Activated naive CD4-positive, alpha-beta T cell (primary cell): ENCODE measurements at places on chromosomes 3 and 15.

DNA sequence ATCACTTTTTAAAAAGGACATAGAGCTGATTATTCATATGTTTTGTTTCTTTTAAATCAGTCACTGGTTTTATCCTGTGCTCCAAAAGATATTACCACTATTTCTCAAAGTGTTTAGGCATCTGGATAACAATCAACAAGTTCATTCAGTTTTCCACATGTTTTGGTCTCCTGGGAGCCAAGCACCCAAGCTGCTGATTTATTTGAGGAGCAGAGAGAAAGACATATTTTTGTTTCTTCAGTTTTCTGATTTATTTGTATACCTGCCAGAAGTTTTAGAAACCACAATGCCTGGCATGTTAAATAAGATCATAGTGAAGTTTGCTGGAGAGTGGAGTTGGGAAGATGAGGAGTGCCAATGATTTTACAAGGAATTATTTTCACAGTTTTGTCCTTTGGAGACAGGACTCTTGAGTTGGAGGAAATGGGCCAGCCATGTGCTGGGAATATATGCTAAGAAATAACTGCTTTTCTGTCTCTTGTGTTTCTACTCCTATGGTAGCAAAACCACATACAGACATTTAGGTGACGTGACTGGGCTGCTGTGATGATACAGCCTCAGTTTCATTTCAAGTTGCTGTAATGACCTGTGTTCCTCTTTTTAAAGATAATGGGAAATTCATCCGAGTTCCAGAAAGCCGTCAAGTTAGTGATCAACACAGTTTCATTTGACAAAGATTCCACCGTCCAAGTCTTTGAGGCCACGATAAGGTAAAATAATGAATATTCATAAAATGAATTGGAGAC lies 11.7 kb downstream of the EDEM1 start:
- DNase-seq: no peak

- DNase-seq: no peak
These were observed 18.6 kb downstream of the MAGEF1 start for GRCh38 chr3:184693011-184693975.

- no peak for DNase-seq
These were observed 123.8 kb downstream of the NEDD4 start for GRCh38 chr15:55869660-55870059.

DNA sequence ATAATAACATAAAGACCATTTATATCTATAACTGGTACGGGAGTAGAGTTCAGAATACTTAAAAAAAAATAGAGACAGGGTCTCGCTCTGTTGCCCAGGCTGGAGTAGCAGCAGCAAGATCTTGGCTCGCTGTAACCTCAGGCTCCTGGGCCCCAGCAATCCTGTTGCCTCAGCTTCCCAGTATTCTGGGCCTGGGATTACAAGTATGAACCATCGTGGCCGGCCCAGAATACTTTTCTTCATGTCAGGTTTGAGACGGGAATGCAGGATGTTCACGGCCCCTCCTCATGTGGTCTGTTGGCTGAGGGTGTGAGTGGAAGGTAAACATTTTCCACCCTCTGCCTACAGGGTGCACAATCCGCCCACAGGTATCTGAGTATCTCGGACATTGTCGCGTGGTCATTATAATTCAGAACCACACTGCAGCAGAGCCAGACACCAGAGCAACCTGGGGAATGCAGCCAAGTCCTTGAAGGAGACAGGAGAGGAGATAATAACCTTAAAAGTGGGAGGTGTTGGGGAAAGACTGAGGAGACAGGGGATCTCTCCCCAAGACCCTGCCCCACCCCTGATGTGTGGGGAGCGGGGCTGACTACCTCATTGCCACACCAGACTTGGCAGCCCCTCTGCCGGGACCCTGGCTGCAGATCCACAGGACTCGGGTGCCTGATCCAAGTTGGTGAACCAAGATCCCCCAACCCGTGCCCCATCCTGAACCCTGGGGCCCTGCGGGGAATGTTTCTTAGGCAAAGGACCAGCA lies 106.8 kb downstream of the ADCY5 start:
- DNase-seq: no peak

- DNase-seq: no peak
These were observed 118.1 kb downstream of the SLC25A26 start for GRCh38 chr3:66338927-66339326.

DNA sequence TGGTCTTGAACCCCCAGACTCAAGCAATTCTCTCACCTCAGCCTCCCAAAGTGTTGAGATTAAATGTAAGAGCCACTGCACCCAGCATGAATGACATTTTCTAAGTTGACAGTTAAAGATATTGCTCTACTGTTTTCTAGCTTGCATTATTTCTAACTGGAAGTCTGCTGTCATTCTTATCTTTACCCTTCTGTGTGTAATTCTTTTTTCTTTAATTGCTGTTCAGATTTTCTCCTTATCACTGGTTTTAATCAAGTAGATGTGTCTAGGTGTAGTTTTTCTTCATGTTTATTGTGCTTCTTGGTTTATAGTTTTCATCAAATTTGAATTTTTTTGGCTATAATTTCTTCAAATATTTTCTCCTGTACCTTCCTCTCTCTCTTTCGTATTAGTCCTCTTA lies 4.9 kb downstream of the PARP15 start:
- DNase-seq: no peak

DNA sequence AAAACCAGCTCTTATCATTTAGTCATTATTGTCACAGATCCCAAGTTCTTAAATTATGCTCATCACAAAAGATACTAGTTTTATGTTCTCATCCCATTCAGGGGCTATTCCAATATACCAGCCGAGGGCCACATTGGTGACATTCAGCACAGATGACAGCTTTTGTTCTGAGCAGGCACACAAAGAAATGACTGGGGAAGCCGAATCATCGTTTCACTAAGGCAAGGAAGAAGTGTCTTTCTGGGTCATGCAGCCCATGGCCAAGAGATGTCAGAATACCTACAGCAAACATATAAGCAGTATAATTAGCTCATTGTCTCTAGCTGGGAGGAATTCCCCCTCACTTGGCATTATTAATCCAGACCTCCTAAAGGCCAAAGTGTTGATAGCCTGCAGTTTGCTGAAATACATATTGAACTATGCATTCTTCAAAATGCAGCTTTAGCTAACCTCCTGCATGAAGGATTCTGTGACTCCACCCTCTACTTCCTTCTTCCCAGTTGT lies 100.2 kb downstream of the CNTN4 start:
- no peak for DNase-seq

- no peak for DNase-seq
These were observed 83.9 kb downstream of the ZIC1 start for GRCh38 chr3:147493065-147493464.

GRCh38 chr15:57283774-57284503 lies 92.4 kb upstream of the CGNL1 start:
- no peak for DNase-seq

GRCh38 chr3:122948408-122948807 lies 79.2 kb downstream of the SEMA5B start:
- no peak for DNase-seq

DNA sequence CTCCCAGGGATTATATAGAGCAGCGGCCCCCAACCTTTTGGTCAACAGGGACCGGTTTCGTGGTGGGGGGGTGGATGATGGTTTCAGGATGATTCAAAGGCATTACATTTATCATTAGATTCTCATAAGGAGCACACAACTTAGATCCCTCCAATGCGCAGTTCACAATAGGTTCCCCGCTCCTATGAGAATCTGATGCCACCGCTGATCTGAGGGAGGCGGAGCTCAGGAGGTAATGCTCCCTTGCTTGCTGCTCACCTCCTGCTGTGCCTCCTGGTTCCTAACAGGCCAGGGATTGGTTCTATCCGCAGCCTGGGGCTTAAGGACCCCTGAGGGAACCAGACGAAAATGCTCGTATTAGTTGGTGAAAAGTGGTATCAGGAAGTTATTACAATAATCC lies 1.3 kb upstream of the HACD2 start:
- no peak for DNase-seq

DNA sequence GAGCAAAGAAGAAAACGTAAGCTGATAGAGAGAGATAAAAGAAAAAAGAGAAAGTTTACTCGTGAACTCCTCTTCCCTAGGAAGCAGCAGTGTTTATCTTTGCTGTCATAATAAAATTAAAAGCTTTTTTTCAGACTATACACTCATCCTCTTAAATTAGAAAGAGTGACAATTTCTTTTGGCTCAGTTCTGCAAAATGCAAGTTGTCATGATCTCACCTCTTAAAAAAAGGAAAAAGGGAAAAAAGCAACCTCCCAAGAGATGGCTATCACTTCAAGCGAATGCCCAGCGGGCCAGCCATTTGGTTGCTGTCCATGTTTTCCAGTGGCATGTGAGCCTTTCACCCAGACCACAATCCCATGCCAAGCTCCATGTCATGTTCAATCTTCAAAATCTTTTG lies 7.0 kb upstream of the THBS1 start:
- no peak for DNase-seq

- no peak for DNase-seq
These were observed 23.2 kb downstream of the DCP1A start for GRCh38 chr3:53324105-53324504.

DNA sequence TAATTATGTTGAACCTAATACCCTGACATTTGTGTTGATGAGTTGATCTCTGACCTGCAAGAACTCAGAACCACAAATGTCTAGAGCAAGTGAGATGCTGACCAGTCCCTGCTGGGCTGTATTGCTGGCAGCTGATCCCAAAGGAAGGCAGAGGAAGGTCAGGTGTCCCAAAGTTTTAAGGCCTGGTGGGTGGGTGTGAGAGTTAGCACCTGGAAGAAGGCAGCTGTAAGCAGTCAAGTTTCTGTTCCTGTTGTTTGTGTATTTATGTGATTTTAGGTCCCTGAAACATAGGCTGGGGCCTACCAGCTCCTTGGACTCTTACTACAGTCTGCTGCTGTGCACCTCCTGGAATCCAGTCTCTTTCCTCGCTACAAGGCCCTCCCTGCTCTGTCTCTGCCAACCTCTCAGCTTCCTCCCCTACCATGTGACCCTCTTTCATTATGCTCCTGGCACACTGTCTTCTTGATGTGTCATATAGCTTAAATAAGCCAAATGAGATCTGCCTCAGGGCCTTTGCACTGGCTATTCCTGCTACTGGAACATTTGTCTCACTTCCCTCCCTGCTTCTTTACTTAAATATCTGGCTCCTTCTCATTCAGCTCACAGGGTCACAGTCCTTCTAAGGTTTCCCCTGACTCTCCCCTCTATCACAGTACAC lies 31.0 kb upstream of the ATOSA start:
- no peak for DNase-seq

GRCh38 chr3:127690823-127691452 lies 18.2 kb downstream of the ABTB1 start:
- no peak for DNase-seq

DNA sequence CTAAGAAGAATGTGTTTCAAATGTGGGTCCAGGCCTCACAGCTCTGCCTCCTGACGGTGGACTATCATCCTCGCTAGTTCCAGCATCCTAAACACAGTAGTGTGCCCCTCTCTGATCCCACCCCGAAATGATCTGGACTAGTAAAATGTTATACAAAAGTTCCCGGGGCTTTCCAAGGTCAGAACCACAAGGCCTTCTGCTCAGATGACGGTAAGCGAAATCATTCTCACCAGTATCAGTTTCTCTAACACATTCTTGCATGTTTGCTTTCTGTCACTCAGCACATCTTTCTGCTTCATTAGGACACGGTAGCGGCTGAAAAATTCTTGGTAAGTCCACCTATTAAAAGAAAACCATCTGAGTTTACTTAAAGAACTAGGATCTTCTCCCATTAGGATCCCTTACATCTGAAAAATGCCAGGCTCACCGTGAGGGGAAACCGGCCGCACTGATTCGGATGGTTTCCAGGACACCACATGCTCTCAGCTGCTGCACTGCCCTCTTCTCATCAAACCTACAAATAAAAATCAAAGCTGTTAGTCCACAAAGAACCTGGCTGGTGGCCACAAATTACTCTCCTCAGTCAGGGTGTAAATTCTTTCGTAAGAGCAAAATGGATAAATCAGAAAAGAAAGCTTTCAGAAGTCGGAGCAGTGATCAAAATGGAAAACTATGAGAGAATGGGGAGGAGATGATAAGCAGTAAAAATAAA lies 83.9 kb upstream of the MYO5C start:
- DNase-seq: no peak

- DNase-seq: no peak
These were observed 141.7 kb upstream of the NDN start for GRCh38 chr15:23828786-23829185.

DNA sequence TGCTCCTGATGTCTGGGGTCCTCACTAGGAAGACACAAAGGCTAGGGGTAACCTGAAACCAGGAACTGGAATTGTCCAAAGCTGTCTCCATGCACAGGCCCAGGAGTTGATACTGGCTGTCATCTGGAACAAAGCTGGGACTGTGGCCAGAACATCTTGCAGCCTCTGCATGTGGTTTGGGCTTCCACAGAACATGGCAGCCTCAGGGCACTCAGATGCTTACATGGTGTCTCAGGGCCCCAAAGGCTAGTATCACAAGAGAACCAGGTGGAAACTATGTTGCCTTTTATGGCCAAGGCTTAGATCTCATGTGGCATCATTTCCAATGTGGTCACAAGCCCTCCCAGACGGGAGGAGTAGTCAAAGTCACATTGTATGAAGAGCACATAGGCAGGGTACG lies 335.2 kb upstream of the TRIM42 start:
- DNase-seq: no peak

DNA sequence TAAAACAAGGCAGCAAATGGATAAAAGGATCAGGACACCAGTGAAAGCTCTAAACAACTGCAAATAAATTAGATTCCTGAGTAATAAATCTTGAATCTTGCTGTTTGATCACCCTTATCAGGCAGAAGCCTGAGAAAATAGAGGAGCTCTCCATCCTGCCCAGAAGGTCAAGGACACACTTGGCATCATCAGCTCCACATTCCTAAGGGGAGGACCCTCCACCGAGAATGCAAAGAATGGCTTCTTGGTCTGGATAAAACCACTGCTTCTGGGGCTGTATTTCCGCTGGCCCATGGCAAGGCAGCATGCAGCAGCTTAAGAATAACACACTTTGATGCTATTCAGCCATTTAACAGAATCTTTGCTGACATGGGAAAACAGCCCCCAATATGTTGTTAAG lies 108.9 kb upstream of the TSC22D2 start:
- no peak for DNase-seq

- DNase-seq: peak; percentile 75
These were observed at the start of gene POC1A for GRCh38 chr3:52154135-52155094. POC1A (minus strand) TSS chr3:52154423; CDS start chr3:52154372, 51 bp downstream.

- no peak for DNase-seq
These were observed 195.4 kb downstream of the TP63 start for GRCh38 chr3:189826566-189826965.

DNA sequence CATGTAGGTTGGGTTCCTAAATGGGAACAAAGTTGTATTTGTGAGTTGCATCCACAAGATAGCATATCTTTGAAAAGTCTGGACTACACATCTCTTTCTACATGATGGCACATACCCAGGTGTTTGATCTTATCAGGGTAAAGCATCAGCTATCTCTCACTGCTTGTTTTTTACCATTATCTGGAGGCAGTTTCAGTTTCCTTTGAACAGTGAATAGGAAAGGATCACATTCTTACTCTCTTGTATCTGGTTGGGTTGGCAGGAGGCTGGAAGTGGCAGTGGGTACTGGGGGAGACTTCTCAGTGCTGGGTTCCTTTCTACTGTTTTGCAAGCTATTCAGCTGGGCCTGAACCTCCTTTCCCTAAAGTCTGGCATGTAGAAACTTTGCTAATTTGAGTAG lies 4.1 kb downstream of the CEMIP start:
- DNase-seq: no peak

GRCh38 chr3:152447511-152447910 lies 178.8 kb downstream of the MBNL1 start:
- DNase-seq: no peak

- DNase-seq: no peak
These were observed 275.3 kb upstream of the GOLGA6L4 start for GRCh38 chr15:83960192-83960829.

GRCh38 chr3:96970211-96970610 lies 155.8 kb downstream of the EPHA6 start:
- no peak for DNase-seq
